ENCODE measurements at places on chromosomes 1 and 21. TPM values are rescaled to one million over a fixed set of nuclear protein-coding genes. Genes with fewer than 3 reads are reported as not detected.

GRCh38 chr1:24069817-24070216, 42.1 kb downstream of the MYOM3 start:
- DNase-seq = no peak

DNA sequence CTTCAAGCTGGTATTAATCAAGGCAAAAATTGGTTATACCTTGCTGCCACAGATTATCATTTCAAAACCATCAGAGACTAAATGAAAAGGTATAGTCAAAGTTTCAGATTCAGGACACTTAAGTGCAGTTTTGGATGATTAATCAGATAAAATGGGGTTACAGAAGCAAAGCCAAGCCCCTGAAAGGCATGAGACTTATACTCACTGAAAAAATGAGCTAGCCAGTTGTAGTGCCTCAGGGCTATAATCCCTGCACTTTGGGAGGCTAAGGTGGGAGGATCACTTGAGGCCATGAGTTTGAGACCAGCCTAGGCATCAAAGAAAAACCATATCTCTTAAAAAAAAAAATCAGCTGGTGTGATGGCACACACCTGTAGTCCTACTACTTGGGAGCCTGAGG, 15.2 kb downstream of the LRRC40 start:
- DNase-seq = no peak

DNA sequence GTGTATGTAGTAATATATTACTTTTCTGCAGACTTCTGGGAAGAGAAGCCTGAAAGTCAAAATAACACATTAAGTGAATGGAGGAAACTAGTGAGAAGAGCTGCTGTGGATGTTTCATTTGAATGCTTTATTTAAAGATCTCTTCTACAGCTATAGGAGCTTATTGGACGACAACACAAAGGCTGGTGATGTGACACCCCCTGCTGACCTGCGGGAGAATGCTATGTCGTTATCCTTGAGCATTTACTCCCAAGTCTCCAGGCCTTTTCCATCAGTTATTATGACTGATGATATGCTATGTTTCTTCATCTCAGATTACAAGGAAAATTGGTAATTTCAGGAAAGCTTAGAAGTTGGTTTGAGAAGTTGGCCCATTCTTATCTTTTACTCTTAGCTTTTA, 22.3 kb upstream of the PLA2G4A start:
- DNase-seq = no peak

Gene RAB25
- 0.27 TPM for total RNA-seq

GRCh38 chr1:9400425-9401079, 107.9 kb downstream of the SPSB1 start:
- no peak for DNase-seq

Gene PPIAL4G
- total RNA-seq = not detected

DNA sequence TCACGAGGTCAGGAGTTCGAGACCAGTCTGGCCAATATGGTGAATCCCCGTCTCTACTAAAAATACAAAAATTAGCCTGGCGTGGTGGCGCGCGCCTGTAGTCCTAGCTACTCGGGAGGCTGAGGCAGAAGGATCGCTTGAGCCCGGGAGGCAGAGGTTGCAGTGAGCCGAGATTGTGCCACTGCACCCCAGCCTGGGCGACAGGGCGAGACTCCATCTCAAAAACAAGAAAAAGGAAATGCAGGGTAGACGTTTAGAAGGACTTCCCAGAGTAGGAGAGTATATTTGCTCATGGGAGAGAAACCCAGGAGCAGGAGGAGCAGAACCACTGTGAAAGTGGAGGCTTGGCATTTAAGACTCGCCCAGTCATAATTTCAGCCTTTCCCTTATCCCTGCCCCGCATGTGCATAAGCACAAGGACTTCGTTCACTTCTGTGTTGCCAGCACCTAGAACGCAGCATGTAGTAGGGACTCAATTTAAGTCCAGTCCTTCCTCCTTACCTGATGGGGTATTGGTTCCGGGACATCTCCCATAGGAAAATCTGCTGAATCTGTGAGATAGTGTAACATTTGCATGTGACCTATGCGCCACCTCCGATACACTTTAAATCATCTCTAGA, 5.2 kb upstream of the MEF2D start:
- DNase-seq = no peak

DNA sequence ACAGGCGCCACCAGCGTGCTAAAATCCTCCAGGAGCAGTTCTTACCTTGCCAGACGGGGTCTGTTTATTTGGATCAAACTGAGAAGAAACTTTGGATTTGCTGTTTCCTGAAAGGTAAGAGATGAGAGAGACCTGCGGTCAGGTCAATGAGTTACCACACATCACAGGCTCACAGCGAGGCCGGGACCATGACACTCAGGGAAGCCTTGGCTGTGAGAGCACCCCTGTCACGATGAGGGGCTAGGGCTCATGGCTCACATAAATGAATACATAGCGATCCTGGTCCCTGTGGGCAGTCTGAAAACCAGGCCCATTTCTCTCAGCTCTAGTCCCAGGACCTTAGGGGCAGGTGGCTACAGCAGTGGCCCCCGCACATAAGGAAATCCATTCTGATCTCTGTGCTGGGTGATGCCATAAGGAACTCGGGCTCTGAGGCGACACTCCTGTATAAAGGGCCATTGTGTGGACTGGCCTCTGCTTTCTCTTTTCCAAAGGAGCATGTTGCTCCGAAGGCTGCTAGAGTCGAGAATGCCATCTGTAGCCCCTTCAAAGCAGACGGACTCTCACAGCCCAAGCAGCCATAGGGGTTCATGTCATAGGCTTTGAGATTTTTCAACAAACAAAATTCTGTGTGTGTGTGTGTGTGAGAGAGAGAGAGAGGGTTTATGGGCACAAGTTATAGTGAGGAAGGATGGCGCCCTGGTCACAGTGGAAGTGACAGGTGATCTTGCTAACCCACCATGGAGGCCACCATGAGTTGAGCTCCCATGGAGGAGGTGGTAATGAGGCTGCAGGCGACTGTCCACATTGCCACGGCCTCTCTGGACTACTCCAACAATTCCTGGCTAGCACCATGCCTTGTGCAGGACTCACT, 9.0 kb upstream of the SRM start:
- no peak for DNase-seq

Data from K562 (cell line).